ENCODE measurements at places on chromosomes 5 and 9. TPM values are rescaled to one million over a fixed set of nuclear protein-coding genes. Genes with fewer than 3 reads are reported as not detected.

DNA sequence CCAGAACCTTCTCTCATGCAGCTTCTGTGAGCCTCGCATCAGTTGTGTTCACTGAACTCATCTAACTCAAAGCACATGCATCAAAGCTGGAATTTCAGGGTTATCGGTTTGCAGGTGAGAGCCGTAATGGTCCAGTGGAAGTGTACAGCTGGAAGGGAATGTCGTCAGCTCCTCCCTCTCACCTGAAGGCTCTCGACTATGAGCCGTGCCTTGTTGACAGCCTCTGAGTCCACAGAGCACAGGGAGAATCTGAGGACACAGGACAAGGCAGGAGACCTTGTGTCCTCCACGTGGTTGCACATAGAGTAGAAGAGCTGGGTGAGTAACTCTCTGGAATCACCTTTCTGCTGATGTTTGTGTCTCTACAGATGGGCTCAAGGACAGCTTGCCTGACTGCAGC is 38.8 kb downstream of the PROP1 start:
- no peak for DNase-seq
- H3K36me3 ChIP-seq: no peaks in the 10 kb centered on the region
- no peak overlapping the region for H3K27ac ChIP-seq
- no peaks in the 10 kb centered on the region for H3K27me3 ChIP-seq

GRCh38 chr9:74577956-74578355 is 80.8 kb downstream of the RORB start:
- no peaks in the 10 kb centered on the region for H3K36me3 ChIP-seq
- H3K4me3 ChIP-seq: no peak overlapping the region
- no peak overlapping the region for H3K27ac ChIP-seq
- no peaks in the 10 kb centered on the region for H3K27me3 ChIP-seq

DNA sequence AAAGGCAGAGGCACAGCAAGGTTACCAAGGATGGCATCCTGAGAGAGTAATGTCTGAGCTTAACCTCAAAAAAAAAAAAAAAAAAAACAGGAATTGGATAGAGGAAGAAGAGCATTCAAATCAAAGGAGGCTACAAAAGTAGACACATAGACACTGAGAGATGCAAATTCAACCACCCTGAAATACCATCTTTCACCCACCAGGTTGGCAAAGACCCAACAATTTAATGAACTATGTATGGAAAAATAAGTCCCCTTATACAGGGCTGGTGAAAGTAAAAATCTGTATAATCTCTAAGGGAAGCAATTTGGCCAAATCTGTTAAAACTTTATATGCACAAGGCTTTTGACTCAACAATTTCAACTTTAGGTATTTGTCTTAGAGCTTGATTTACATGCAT is 4.9 kb downstream of the NADK2 start:
- no peak overlapping the region for H3K4me3 ChIP-seq
- DNase-seq: no peak
- peaks cover 11% of the 10 kb centered on the region for H3K4me1 ChIP-seq
- H3K36me3 ChIP-seq: no peaks in the 10 kb centered on the region
- H3K27me3 ChIP-seq: peaks cover 6% of the 10 kb centered on the region

DNA sequence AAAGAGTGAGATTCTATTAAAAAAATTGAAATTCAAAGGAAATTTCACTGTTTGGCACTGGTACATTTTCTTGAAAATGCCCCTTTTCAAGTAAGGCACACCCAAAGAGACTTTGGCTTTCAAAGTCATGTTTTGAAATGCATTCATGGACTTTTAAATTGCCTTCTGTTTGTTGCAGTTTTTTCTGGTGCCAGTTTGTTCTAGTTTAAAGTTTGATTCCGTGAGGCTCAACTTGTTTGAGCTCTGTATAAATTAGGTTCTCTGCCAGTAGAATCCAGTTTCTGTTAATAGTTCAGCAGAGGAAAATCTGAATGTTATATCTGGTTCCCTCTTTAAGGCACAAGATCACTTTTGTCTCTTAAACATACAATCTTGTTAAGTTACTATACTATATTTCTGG is 16.4 kb downstream of the ATP6V0E1 start:
- H3K4me3 ChIP-seq: no peak overlapping the region
- no peak for DNase-seq
- no peak overlapping the region for H3K27ac ChIP-seq
- H3K4me1 ChIP-seq: no peaks in the 10 kb centered on the region

GRCh38 chr5:3220201-3220600 is 375.4 kb upstream of the IRX1 start:
- no peak for DNase-seq
- H3K4me1 ChIP-seq: no peaks in the 10 kb centered on the region
- no peak overlapping the region for H3K4me3 ChIP-seq

INVS gene
- polyA plus RNA-seq: 4.1 TPM

DNA sequence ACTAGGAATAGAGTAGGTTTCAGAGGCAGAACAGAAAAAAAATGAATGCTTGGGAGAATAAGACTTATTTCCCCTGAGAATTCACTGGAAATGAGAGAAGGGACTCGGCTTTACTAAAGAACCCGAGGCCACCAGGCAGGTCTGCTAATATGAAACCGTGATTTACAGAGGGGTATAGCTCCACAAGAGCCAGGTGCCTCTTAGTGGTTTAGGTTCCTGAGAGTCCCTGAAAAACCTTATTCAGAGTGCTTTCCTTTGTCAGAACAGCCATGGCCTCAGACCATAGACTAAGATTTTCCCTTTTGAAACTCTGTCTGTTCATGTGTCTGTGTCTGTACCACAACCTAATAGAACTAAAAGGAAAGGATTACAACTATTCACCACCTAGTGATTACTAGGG is 35.9 kb upstream of the PUM3 start:
- no peaks in the 10 kb centered on the region for H3K4me1 ChIP-seq
- H3K4me3 ChIP-seq: no peak overlapping the region
- no peak overlapping the region for H3K27ac ChIP-seq
- no peak for DNase-seq
- no peaks in the 10 kb centered on the region for H3K27me3 ChIP-seq
- H3K36me3 ChIP-seq: no peaks in the 10 kb centered on the region

DNA sequence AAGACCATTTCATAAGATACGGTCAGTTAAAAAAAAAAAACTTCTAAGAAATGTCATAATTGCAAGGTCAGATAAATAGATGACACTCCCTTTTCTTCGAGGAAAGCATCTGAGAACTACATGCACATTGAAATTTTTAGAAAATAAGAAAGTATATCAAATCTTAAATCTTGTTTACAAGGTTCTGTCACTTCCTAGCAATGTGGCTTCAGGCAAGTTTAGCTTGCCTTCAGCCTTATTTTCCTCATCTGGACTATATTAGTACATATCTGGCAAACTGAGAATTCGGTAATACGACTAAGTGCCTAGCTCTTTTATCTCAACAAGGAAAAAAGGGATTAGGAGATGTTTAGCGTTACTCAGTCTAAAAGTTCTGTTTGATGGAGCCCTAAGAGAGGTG is 32.5 kb upstream of the OR2K2 start:
- H3K4me1 ChIP-seq: no peaks in the 10 kb centered on the region
- DNase-seq: no peak
- no peak overlapping the region for H3K4me3 ChIP-seq
- H3K27ac ChIP-seq: no peak overlapping the region
- H3K36me3 ChIP-seq: peaks cover 24% of the 10 kb centered on the region
- no peaks in the 10 kb centered on the region for H3K27me3 ChIP-seq

DNA sequence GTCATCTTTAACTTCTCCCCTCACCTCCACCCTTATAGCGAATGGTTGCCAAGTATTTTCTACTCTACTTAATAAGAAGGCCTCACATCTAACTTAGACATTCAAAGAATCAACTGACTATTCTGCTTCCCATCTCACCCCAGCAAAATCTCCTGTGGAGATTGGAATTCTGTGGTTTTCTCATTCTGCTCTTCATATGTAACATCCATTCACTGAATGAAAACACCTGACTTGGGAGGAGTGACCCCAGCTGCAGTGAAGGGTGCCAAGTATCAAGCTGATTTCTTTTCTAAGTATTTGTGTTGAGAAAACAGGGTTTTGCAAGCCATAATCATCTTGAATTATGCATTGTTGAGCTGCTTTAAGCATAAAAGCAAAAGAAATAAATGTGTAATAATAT is 42.5 kb upstream of the TAF1L start:
- no peaks in the 10 kb centered on the region for H3K4me1 ChIP-seq
- DNase-seq: no peak
- H3K4me3 ChIP-seq: no peak overlapping the region
- no peak overlapping the region for H3K27ac ChIP-seq
- no peaks in the 10 kb centered on the region for H3K27me3 ChIP-seq
- H3K36me3 ChIP-seq: 0 out of 2 replicates have a peak, but pooled peaks cover 9% of the 10 kb centered on the region

SEMA5A gene
- 1.8 TPM for polyA plus RNA-seq

GRCh38 chr9:112176524-112176923 is 1.4 kb upstream of the SUSD1 start:
- peaks cover 41% of the 10 kb centered on the region for H3K27me3 ChIP-seq
- no peaks in the 10 kb centered on the region for H3K36me3 ChIP-seq
- H3K4me1 ChIP-seq: peaks cover 10% of the 10 kb centered on the region
- H3K27ac ChIP-seq: no peak overlapping the region
- DNase-seq: no peak
- no peak overlapping the region for H3K4me3 ChIP-seq

- no peaks in the 10 kb centered on the region for H3K36me3 ChIP-seq
- no peak overlapping the region for H3K4me3 ChIP-seq
- no peak overlapping the region for H3K27ac ChIP-seq
- peaks cover 20% of the 10 kb centered on the region for H3K4me1 ChIP-seq
- no peaks in the 10 kb centered on the region for H3K27me3 ChIP-seq
Measured at GRCh38 chr5:7682379-7682778, 168.6 kb downstream of the CFAP90 start.

DNA sequence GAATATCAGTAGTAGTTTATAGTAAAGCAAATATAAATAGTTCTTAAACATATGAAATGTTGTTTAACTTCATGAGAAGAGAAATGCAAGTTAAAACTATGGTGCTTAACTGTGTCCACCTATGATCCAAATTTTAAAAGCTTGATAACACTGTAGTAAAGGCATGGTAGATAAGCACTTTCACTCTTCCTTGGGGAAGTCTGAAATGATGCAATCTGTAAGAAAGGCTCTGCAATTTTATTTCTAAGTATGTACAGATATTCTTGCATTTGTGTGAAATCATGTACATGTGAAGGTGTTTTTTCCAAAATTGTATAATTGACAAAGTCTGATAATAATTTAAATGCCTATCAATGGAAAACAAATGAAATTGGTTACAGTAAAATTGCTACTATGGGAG is 66.9 kb downstream of the SYK start:
- H3K4me1 ChIP-seq: peaks cover 9% of the 10 kb centered on the region
- no peaks in the 10 kb centered on the region for H3K27me3 ChIP-seq
- no peak overlapping the region for H3K27ac ChIP-seq
- DNase-seq: no peak

DNA sequence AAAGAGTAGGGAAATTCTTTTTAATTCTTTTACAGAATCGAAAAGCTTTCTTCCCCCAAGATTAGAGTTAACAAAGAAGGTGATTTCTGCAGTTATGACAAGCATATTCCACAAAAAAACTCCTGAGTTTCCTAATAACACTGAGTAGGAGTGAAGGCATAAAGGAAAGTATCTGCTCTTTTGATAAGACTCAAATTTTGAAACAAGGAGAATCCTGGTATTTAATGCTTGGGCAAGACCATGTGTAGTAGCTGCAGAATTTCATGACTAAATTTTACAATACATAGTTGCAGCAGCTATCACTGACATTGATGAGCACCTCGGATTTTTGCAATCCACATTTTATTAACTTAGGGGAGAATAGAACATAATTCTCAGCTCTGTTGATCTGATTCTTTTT is 92.6 kb downstream of the MARCHF3 start:
- H3K27me3 ChIP-seq: no peaks in the 10 kb centered on the region
- peaks cover 11% of the 10 kb centered on the region for H3K4me1 ChIP-seq
- H3K27ac ChIP-seq: no peak overlapping the region

All from GM23338 (cell line).